SW480 (cell line): ENCODE measurements at places on chromosomes 7 and 10.

- peak; percentile 30 for DNase-seq
These were observed 116.6 kb upstream of the MACROH2A2 start for GRCh38 chr10:69936091-69936490.

DNA sequence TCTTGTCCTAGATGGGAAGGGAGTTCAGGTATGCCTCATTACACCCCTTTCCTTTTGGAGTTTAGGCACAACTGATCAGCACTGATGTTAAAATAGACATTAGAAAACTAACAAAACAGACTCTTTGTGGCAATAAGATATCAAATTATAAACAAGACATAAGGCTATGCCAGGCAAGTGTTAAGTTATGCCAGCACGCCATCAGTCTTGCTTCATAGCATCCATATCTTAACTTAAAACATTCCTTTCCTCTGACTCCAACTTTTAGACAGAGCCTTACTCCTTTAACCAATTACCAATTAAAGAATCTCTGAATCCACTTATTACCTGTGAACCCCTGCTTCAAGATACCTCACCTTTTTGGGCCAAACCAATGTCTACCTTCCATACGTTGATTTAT lies 126.2 kb upstream of the ETV1 start:
- no peak for DNase-seq

DNA sequence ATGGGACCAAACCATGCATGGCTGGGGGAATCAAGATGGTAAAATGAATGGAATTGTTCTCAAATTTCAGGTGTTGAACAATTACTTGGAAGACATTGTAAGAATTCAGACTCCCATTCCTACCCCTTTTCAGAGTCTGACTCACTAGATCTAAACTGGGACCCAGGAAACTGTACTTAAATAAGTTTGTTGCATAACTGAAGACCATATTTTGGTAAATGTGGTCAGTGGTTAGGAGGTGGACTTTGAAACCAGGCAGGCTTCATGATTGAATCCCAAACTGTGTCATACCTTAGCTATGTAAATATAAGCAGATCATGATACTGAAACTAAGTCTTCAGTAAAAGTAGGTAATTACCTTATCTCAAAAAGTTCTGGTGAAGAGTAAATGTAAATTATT lies 41.7 kb downstream of the ZWINT start:
- DNase-seq, result peak; percentile 23

DNA sequence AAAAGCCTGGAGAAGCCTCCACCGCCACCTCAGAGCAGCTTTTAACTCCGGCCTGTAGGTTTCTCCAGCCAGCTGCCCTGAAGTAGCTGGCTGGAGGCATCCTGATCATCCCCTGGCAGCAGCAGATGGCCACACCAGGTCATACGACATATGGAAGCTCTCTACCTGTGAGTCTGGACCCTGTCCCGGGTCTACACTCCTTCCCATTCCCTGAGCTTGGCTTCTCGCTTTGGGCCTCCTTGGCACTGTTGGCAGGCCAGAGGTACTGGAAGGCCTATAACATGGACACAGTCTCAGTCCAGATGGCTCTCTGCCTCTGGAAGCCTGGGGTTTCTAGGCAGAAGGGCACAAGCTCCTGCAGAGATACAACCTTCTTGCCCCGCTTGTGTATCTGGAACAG lies 43.5 kb upstream of the TRIM8 start:
- DNase-seq, result no peak

- DNase-seq, result no peak
These were observed 55.1 kb downstream of the JMJD1C start for GRCh38 chr10:63410633-63411032.

GRCh38 chr7:131967216-131967730 lies 410.8 kb upstream of the PODXL start:
- no peak for DNase-seq

- DNase-seq, result no peak
These were observed 126.2 kb upstream of the NRP1 start for GRCh38 chr10:33460505-33461294.

GRCh38 chr7:34991938-34992840 lies 45.1 kb downstream of the DPY19L1 start:
- DNase-seq, result peak; percentile 26

GRCh38 chr10:43855667-43856210 lies 207.1 kb upstream of the ZNF32 start:
- DNase-seq, result no peak

DNA sequence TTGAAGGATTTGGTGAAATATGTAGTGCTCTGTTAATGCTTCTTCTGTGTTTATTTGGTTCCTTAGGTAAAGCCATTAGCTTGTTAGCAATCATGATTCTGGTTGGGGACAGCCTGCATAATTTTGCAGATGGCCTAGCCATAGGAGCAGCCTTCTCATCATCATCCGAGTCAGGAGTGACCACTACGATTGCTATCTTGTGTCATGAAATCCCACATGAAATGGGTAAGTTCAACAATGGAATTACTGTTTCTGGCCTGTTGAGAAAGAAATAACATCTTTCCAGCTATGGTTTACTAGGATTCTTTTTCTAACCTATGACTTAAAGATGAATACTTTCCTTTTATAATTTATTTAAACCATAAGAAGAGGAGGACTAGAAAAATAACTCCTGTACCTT lies 48.9 kb downstream of the SLC39A12 start:
- no peak for DNase-seq

- DNase-seq, result no peak
These were observed 7.6 kb upstream of the BAG3 start for GRCh38 chr10:119643306-119644204.

- DNase-seq, result peak; percentile 89
These were observed 24.8 kb downstream of the GRIFIN start for GRCh38 chr7:2451171-2452073.

DNA sequence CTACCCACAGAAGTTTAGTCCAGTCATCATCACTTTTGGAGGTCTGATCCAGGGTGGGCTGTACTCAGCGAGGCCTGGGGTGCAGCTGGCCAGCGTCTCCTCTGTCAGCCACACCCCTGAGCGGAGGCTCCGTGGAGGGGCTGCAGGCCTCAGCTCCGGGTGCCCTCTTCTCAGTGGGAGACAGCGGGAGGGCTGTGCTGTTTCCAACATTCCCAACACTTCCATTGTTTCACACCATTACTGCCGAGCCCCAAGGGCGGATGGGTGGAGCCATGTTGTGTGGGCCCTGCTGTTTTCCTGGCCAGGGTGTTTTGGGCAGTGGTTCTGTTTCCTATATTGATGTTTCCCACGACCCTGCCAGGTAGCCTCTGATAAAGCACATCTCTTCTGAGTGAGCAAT lies 95.0 kb downstream of the MKI67 start:
- no peak for DNase-seq

DNA sequence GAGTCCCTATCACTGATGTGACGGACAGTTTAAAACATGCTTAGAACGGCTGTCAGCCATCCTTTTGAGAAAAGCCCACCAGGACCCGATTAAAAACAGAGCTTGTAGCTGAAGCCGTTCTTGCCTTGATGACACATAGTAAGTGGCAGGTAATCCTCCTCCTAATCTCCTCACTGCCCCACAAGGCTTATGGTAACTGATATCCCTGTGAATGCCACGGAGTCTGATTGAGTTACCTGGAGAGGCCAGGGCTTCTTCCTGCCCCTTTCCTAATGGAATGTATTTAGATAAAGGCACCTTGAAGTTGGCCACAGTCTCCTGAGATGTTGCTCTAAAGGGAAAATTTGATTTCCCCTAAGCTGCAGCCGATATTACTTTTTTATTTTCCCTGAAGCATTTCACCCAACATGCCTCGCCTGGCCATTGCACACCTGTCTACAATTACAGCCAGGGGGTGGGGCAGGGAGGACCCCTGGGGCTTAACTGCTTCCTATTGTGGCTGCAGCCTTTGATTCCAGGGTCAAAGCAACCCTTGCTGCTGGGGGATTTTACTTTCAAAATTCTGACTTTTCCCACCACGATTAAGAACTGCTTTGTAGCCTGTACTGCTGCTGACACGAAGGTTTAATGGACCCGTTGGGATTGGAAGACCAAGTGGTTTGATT lies 169.0 kb upstream of the GPR26 start:
- DNase-seq, result no peak

GRCh38 chr10:122387572-122387971 lies 13.1 kb downstream of the PLEKHA1 start:
- no peak for DNase-seq

DNA sequence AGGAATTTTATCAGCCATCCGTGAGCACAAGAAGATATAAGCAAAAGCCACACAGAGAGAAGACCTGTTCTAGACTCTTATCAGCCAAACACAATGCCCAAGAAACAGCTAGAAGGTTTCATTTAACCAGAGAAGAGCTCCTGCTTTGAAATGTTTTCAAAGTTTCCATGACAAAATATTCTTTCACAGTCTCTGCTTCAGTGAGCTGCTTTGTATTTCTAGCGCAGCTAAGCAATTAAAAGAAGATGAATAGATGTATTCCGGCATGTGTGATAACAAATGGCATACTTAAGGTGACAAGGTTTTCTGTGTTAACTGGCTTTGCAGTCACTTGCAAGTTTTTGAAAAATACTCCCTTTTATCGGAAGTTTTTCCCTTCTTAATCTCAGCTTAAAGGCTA lies 78.9 kb upstream of the NXPH1 start:
- no peak for DNase-seq

GRCh38 chr10:80468002-80468401 lies 13.9 kb downstream of the TSPAN14 start:
- DNase-seq, result no peak

DNA sequence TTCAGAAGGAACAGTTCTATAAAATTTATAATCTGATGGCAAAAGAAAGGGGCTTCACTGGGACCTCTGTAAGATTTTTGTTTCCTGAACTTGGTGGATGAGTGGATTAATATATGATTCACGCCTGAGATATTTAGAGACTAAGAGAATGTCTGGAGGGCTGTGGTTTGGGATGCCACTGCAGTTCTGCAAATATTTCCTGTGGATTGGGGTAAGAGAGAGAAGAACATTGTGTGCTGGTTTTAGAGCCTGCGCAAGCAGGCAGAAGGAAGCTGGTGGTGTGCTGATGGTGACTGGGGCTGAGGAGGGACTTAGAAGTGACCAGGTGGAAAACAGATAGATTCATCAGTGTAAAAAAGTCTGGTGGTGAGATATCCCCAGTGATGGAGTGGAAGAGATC lies 87.0 kb downstream of the SUGCT start:
- DNase-seq, result no peak

- DNase-seq, result no peak
These were observed 1139.3 kb upstream of the CELF2 start for GRCh38 chr10:9878383-9878782.

- DNase-seq, result no peak
These were observed 50.7 kb downstream of the SYPL1 start for GRCh38 chr7:106061301-106061979.

GRCh38 chr10:8013006-8013405 lies 41.5 kb upstream of the GATA3 start:
- DNase-seq, result no peak

DNA sequence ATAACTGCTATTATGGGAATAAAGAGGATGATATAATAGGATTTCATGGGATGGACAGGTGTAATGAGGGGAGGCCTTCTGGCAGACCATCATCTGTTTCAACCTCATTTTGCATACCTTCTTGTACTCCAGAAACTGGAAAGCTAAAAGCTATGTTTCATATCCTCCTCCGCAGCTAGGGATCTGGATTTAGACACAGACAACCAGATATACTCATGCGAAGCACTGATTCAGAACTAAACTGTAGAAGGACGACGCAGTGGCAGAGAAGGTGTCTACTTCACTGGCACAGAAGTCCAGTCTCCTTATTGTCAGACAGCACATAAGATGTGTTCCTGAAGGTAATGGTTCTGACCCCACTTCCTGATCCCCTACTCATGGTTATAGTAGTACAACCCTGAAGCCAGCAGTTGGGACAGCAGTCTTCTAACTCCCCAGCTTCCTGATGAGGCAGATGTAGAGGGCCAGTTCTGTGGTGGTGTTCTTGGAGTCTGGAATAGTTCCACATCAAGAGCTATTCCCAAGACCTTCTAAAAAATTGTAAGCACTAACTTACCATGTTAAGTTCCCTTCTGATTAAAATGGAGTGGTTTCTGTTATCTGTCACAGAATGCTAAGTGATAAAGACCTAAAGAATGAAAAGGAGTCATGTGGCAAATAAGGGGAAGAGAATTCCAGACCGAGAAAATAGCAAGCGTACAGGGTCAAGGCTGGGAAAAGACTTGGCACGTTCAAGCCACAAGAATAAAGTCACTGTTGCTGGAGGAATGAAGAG lies 550.3 kb downstream of the GRM8 start:
- DNase-seq, result no peak

- no peak for DNase-seq
These were observed 150.4 kb downstream of the DGKI start for GRCh38 chr7:137696376-137696775.

DNA sequence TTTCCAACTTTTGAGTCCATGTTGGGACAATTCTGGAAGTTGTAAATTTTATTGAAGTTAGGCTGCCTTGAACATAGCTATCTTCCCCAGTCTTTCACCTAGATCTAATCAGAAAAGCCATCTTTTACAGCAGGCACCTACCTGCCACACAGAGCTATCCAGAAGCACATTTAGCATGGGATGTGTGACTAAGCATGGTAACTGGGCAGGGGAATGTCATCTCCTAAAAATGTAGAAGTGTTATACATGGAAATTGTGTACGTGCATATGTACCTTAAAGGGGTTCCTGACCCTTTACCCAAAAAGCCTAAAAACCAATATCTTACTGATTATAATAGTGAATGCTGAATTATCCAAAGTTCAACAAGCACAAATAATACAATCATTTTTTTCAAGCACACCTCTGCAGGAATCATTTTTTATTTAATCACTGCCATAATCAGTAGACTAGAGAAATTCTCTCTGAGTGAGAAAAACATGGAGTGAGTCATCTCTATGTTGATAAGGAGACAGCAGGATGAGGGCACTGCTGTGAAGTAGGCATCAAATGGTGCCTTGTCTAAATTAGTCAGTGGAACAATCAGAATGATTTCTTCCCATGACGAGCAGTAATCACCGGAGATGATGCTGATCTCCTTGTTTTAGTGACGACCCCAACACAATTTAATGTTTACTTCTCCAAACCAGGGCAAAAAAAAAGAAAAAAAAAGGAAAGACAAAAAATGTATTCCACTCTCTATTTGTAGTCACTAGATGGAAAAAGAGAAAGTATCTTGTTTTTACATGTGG lies 75.9 kb downstream of the SORBS1 start:
- no peak for DNase-seq

DNA sequence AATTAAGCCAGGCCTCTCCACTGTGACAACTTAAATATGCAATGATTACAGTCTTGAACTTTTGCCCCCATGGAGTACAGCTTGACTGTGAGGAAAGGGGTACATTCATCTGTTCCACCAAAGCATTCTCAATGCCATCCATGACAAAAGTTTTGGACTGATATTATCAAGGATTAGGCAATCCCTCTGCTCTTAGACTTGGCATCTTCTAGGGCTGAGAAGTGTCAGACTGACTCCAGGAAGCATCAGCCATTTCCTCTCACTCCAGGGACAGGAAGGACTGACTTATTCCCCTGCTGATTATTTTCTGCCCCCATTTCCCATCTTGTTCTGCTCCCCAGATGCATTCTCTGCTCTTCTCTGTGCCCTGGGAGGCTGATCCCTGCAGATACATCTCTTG lies 69.7 kb downstream of the ZNF365 start:
- DNase-seq, result no peak

- DNase-seq, result no peak
These were observed 22.4 kb downstream of the ADCYAP1R1 start for GRCh38 chr7:31074403-31075085.
